ENCODE measurements at places on chromosomes 1 and 21. TPM values are rescaled to one million over a fixed set of nuclear protein-coding genes. Genes with fewer than 3 reads are reported as not detected.

Gene ID3
- 33.7 TPM for polyA plus RNA-seq

Gene PIGR
- polyA plus RNA-seq = 0.06 TPM

Gene FAM72A
- polyA plus RNA-seq = 0.44 TPM

Gene PAPPA2
- 0.05 TPM for polyA plus RNA-seq

Gene DCDC2B
- 0.04 TPM for polyA plus RNA-seq

Gene RAP1GAP
- polyA plus RNA-seq = not detected

Gene SMPDL3B
- polyA plus RNA-seq = not detected

Gene OR10K1
- not detected for polyA plus RNA-seq

GRCh38 chr1:27561124-27561899 lies 42.6 kb downstream of the AHDC1 start:
- no peak for DNase-seq

DNA sequence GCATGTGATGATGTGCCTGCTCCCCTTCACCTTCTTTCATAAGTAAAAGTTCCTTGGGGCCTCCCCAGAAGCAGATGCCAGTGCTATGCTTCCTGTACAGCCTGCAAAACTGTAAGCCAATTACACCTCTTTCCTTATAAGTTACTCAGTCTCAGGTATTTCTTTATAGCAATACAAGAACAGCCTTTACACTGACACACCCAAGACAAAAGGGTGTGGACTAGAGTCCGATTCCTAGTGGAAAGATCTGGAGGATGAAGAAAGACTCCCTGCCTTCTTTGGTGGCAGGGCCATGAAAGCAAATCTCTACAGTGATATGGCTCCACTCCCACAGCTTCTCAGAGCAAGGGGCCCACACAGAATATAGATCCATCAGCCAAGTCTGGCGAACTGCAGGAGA lies 209.7 kb upstream of the ST6GALNAC5 start:
- no peak for DNase-seq

DNA sequence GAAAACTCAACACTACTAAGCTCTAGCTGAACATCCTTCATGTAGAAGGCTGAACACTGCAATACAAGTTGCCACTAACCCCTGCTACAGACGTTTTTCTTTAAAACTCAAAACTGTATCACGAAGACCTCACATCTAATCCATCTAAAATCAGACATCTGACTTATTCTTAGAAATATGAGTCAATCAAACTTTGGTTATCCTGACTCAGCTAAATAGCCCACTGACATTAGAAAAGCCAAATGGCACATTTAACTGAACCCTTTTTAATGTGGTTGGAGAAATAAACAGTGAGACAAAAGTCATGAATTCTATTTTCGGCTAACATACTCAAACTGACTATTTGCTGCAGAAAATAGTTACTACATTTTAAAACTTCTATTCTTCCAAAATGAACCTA lies 35.6 kb downstream of the WLS start:
- no peak for DNase-seq

DNA sequence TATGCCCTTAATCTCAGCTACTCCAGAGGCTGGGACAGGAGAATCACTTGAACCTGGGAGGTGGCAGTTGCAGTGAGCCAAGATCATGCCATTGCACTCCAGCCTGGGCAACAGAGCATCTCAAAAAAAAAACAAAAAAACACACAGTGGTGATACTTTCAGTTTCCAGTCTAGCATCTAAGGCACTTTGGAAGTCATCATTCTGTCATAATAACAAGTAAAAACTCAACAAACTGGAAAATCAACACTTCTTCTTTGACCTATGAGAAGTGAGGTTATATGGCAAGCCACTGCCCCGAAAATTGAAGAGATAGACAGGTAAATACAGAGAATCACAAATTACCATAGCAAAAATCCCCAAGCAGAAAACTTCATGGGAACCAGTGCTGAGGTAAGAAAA lies 51.9 kb downstream of the IL12RB2 start:
- DNase-seq = no peak

- no peak for DNase-seq
These were observed 4.9 kb downstream of the TRIM46 start for GRCh38 chr1:155178441-155179111.

DNA sequence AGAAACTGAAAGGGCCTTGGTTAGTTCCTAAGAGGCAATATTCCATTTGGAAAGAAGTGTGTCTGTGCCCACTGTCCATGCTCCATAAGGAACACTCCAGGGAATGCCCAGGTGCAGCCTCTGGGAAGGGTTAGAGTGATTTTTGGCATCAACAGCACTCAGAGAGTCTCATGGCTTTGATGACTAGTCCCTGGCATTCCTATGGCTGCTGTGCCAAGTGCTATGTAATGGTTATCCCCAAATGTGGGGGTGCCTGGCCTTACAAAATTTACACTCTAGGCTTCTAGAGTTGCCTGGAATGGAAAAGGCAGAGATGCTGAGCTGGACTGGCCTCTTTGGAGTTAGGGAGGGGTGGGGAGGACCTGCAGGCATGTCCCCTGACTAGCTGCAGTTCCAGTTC lies 75.0 kb upstream of the BCAR3 start:
- DNase-seq = no peak

DNA sequence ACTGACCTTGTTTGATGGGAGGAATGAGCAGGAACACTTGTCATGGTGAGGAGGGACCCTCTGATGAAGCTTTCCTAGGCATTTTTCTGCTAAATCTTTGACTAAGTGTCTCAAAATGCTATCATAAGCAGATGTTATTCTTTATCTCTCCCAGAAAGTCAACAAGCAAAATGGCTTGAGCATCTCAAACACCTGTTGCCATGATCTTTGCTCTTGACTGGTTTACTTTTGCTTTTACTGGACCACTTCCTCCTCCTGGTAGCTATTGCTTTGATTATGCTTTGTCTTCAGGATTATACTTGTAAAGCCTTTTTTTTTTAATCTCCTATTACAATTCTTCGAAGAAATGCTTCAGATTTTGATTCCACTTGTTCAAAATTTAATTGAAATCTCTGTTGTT lies 157.4 kb downstream of the GPR52 start:
- no peak for DNase-seq

DNA sequence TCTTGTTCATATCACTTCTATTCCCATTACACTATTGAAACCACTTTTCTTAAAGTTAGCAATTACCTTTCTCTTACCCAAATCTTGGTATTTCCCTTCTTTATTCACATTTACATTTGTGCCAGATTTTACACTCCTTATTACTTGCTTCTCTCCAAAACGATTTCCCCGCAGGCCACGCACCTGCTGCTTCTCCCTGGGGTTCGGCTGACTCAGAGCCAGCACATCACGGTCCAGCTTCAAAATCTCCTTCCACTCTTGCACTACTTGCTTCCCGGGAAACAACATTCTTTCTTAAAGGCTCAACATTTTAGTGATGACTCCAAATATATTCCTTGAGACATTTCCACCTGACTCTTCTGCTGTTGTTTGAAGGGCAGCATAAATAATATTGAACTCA lies 20.7 kb downstream of the LHX9 start:
- DNase-seq = no peak

- no peak for DNase-seq
These were observed 5.9 kb downstream of the NID1 start for GRCh38 chr1:236059011-236059410.

DNA sequence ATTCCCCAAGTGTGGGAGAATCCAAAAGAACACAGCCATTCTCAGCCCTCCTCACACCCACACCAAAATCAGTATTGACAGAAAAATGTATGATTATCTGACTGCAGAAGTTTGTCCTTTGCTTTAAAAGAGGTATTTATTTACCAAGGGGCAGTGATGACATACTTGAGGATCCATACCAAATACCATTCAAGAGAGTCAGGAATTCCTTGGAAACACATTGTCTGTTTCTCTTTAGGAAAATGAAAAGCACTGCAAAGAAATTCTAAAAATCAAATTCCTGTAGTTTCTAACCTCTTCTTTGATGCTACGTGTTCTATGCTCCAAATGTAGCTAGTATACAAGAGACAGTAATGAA lies 509.6 kb upstream of the CXADR start:
- no peak for DNase-seq

DNA sequence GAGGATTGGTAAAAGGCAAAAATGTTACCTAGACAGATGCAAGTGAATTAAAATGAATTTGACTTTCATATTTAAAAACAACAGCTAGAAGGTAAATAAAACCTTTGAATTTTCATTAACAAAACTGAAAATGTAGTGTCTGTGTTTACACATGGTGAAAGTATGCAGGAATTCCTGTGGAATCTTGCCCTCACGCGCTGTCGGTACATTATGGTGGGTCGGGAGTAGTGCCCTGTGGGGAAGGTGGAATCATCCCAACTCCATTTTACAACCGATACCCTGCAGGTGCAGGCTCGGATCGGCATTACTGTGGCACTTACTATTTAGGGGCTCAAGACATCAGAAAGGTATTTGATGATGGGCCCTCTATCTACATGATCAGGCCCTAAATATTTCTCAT lies 197.2 kb upstream of the MAP1LC3C start:
- DNase-seq = no peak

DNA sequence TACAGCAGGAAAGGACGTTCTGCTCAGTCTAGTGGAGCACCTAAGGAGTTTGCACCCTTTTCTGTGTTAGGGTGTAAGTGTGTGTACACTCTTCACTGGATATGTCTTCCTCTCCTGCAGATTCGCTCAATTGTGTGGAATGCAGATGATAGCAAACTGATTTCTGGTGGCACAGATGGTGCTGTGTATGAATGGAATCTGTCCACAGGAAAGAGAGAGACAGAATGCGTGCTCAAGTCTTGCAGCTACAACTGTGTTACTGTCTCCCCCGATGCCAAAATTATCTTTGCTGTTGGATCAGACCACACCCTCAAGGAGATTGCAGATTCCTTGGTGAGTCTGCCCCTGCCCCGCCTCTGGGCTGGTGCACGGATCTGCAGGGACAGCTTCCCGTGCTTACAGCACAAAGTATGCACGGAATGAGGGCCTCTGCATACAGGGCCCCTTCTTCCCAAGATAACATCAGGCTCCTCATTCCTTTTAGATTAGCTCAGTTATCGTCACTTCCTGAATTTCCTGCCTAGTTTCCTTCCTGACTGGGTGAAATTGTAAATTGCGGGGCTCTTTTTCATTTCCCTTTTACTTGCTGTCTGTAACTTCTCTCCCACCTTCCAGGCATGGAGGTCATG lies 34.6 kb downstream of the CFAP57 start:
- DNase-seq = no peak

- no peak for DNase-seq
These were observed 2.3 kb downstream of the FCRLB start for GRCh38 chr1:161723459-161724141.

- no peak for DNase-seq
These were observed 43.2 kb upstream of the RIPK4 start for GRCh38 chr21:41809891-41810596.

DNA sequence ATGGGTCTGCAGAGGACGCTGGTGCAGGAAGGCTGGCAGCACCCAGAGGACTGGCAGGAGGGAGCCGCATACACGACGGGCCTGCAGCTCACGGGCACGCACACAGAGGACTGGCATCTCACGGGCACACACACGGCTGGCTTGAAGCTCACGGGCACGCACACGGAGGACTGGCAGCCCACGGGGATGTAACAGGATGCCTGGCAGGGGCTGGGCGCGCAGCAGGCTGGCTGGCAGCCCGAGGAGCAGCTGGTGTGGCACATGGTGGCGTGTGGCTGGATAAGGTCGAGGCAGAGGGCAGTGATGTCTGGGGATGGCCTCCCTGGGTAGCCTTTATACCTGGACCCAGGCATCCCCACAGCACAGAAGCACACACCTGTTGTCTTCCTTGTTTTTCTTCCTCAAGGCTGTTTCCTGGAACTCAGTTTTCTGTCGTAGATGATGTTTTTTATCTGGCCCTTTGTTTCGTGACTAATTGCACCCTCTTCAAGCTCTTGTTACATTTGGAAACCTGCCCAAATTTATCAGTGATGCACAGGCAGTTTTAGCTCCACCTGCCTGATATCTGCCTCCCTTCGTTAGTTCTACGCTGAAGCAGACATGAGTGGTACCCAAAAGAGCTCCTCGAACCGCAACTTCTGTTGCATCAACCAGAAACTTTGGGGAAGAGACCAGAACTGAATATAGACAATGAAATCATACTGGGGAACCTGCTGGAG lies at the start of gene KRTAP12-1:
Gene KRTAP12-1, minus strand, starts transcription at position 303 of the 719 bp plus-strand sequence. Its CDS starts 40 bp downstream, at position 263.
- no peak for DNase-seq

DNA sequence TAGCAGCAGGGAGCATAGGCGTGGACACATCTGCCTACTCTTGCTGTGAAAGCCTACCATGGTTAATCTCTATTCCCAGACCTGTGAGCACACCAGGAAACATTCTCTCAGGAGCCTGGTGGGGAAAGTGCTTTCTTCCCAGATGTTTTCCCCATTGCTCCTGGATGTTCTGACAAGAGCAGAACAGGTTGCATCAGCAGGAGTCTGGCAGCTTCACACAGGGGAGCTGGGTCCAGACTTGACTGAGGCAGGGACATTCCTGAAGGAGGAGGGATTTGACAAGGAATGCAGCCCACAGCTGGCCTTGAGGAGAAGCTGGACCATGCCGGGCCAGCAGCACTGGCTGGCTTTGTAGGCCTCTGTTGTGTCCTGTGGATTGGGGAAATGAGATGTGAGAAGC lies 21.0 kb upstream of the ARTN start:
- DNase-seq = peak; percentile 65

DNA sequence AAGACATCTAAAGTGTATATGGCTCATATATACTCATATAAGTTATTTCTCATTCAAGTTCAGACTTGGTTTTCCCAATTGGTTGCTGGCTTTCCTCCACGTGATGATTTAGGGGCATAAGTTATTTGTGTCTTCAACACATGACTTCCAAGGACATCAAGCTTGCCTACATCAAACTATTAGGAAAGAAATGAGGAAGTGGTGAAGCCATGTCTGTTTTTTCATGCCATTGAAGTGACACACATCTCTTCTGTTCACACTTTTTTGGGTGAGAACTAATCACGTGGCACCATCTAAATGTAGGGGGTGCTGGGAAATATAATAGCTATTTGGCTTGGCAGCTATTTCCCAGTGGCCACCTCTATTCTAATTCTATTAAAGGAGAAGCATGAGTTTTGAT lies 282.1 kb downstream of the OMA1 start:
- no peak for DNase-seq

DNA sequence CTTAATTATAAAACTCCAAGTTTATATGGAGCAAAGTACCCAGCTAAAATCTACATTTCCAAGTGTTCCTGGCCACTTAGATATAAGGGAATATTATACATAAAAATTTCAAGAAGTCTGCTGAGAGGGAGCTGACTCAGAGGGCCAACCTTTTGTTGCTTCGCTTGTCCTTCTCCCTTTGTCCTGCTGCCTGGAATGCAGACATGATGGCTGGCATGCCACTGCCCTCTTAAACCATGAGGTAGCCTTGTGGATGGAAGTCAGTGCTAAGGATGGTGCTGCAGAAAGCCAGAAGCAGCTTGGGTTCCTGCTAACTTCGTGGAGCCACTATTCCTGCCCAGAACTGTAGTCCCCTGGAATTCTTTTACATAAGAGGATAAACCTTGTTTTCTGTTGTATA lies 38.9 kb upstream of the SRP9 start:
- DNase-seq = no peak

DNA sequence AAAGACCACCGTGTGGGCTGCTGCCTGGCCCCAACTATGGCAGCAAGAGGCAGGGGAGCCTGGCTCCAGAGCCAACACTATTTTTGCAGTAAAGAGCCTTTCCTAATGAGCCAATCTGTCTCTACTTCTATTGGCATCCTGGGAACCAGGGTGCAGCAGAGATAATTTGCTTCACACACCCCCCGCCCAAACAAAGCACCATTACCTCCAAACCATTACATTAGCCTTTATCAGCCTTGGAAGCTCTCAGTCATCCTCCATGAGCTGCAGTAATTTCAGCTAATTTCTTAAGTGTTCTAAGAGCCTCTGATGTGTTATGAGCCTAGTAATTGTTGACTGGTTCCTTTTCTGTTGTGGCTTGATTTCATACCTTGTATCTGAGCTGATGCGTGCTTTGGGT lies 21.6 kb downstream of the ARMH1 start:
- no peak for DNase-seq

- no peak for DNase-seq
These were observed 361.0 kb downstream of the BARHL2 start for GRCh38 chr1:90356101-90356500.

Data from psoas muscle (tissue), 8 donors.